Ascending aorta (tissue), 2 donors: ENCODE measurements at places on chromosomes 12 and 14.

- no peak for DNase-seq
These were observed 32.7 kb downstream of the CACNA2D4 start for GRCh38 chr12:1885599-1886245.

- DNase-seq, result no peak
These were observed 203.1 kb upstream of the CNOT2 start for GRCh38 chr12:70040141-70040540.

- DNase-seq, result no peak
These were observed 29.5 kb downstream of the RIMBP2 start for GRCh38 chr12:130686511-130686991.

DNA sequence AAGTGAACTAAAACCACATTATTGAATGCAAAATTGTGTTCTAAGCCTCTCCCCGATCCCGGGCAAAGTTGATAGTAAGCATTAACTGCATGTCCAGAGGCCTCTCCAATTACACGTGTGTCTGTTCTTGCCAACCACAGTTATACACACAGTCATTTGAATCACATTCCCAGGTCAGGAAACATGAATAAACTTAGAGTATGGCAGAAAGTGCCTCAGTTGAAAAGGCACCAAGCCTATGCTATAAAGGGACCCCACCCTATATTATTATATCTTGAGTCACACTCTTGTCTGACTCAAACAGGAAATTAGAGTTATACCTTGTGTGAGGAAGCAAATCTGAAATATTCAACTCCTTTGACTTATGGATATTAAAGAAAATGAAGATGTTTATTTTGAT lies 128.3 kb upstream of the STXBP6 start:
- DNase-seq, result no peak

DNA sequence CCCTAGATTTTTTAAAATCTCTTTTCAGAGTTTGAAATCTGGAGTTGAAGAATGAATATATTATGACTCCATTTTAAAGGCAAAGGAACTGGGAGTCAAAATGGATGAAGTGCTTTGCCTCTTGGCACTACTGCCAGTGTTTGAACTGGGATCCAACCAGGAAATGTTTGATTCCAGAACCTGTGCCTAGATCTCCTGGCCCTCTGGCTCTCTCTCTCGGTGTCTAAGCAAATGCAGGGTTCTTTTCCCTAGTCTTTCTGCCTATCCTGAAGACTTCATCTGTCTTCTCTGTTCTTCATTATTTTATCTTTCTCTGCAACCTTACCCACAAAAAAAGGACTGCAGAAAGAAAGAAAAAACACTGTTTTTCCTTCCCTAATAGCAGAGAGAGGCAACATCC lies 17.0 kb downstream of the BTG1 start:
- no peak for DNase-seq

DNA sequence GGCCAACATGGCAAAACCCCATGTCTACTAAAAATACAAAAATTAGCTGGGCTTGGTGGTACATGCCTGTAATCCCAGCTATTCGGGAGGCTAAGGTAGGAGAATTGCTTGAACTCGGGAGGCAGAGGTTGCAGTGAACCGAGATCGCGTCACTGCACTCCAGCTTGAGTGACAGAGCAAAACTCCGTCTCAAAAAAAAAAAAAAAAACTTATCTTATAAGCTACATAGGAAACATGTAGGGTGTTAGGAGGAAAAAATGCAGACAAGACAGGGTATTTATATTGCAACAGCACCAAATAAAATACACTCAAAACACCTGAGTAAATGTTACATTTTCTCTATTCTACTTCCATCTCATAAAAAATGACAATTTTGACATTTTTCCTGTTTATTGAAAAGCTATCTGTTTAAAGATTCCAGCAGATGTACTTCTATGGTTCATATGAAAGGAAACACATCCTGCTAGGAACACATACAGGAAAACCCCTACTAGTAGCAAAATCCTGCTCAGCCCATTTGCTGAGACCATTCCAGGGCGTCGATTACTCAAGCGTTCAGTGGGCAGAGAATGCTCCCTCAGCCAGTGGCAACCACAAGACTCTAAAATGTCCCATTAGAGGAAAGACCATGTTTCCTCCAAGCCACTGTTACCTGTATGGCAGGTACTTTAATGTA lies 19.7 kb downstream of the CORO1C start:
- no peak for DNase-seq

DNA sequence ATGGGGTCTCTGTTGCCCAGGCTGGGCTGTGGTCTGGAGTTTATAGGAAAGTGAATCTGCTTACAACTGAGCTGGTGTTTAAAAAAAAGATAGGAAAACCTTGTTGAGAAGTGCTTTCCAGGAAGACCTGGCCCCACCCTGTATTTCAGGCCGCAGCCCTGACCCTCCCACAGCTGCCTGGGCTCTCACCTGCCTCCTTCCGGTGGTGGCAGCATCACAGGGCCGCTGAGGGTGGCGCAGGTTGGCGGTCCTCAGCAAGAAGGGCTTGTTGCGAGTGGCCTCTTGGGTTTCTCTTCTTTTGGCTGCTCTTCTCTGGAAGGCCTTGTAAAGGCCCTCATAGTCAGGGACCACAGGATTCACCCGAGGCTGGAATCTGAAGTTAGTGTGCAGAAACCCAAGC lies 7.7 kb downstream of the FAM161B start:
- no peak for DNase-seq

DNA sequence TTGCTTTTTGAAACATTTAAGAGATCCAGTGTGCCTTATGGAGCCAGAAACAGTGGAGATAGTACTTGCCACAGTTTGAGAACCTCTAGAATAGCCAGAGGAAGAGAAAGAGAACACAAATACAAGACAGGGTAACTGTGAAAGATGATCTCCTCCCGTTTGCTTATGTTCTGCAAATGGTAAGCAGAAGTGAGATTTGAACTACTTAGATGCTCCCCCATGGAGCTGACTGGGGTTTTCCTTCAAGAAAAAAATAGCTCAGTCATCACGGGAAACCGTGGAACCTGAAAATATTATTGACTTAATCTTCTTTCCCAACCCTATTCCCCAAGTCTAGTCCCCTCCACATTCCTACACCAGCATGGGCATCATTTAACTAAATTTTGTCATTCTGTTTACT lies 87.1 kb downstream of the KIF21A start:
- DNase-seq, result no peak

DNA sequence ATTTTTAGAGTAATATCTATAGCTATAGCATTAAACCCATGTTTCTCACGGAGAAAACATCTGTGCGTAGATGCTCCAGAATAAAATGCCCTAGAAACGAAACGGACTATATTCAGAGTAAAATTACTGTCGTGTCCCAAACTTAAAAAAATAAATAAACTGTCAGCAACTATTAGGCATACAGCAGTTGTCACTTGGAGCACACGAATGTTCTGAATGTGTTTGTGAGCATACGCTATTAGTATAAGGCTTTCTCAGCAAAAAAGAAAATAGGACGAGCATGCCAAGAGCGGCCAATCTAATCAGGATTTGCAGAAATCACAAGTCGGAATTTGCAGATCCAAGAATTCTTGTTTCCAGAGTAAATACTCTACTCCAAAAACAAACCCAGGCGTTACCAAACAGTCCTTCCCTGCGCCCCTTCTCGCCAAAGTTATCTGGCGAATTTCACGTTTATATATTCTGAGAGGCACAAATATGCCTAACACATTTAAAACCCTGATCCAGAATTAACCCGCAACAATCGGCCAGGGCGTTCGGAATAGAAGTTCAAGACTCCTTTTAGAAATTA lies 836 bp downstream of the PTPN21 start:
- no peak for DNase-seq

DNA sequence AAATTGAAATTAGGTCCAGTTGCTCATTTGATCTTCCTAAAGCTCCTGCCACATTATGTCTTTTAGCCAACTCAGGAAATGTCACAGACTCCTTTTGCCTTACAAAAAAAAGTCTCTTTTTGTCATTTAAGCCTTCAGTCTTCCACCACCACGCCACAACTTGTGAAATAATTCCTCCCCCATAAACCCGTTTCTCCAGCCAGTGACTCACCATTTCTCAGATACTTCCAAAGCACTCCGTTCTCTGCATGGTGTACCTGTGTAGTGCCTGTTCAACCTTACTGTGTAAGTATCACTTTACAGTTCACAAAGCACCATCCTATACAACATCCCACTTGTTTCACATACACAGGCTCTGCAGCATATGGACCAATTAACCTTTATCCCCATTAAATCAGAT lies 139.5 kb upstream of the AEBP2 start:
- DNase-seq, result no peak

- DNase-seq, result no peak
These were observed 41.7 kb downstream of the ZCRB1 start for GRCh38 chr12:42284157-42284556.

GRCh38 chr14:74886001-74886400 lies 4.3 kb downstream of the DLST start:
- no peak for DNase-seq

DNA sequence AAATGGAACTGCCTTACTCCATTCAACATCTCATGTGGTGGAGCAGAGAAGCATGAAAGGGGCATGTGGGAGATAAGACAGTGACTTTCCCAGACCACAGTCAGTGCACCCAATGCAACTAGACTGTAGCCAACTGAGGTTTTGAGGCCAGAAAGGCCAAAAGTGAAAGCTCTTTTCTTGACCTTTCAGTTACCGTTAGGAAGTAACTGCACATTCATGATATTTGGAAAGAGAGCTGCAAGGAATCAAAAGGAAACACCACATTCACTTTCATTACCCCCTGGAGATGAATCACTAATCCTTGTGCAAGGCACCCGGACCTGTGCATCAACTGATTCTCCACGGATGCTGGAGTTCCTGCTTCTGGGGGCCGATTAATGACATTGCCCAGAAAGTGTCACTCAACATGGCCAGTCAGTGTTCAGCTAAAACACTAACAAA lies 72.9 kb upstream of the ELK3 start:
- no peak for DNase-seq

DNA sequence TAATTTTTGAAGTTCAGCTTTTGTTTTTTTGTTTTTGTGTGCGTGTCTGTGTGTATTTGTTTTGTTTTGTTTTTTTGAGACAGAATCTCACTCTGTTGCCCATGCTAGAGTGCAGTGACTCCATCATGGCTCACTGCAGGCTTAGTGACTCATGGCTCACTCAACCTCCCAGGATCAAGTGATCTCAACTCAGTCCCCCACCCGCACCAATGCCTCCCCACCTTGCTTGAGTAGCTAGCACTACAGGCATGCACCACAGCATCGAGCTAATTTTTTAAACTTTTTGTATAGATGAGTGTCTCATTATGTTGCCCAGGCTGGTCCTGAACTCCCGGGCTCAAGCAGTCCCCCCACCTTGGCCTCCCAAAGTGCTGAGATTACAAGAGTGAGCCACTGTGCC lies 981.4 kb downstream of the BCL11B start:
- no peak for DNase-seq

DNA sequence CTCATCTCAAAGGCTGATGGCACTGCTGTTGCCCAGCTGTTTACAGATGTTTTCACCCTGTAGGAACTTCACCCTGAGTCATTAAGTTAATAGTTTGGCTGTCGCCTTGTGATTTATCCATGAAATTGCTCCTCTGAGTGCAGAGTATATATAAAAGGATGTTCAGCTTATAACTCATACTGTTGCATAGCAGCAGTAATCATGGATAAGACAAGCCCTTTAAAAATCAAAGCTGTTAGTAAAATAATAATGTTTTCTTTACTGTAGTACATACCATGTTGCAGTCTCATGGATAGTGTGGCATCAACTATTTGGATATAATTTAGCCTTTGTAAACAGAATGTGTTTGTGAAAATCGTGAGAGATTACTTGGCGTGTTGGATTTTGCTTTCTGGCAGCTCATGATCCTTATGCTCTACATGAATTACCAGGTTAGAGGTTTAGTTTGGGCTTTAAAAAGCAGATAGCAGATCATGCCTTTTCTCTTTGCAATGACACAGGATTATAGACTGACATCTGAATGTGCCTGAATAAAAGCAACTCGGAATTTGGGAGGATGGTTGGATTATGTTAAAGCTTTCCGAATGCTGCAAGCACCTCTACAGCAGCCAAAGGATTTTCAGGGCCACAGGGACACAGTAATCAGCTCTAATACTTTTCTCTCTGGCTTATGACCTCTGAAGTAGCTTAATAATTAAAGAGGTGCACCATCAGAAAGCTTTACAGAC lies 279.7 kb upstream of the ATP2B1 start:
- no peak for DNase-seq

DNA sequence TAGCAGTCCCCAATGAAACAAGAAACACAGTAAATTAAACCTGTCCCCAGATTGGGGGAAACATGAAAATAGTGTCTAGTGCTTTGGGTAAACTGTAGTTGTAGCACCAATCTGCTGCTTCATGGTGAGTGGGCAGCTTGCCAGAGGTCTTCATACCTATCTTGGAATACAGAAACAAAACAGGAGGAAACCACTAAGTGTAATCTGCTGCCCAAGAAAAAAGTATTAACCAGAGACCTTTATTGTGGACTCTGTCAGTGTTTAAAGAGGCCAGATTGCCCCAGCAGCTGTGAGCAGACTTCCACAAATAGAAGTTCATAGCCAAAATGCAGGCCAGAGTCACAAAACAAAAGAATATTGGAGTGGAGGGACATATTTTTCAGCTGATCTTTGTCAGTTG lies 2.3 kb downstream of the ISCU start:
- no peak for DNase-seq

DNA sequence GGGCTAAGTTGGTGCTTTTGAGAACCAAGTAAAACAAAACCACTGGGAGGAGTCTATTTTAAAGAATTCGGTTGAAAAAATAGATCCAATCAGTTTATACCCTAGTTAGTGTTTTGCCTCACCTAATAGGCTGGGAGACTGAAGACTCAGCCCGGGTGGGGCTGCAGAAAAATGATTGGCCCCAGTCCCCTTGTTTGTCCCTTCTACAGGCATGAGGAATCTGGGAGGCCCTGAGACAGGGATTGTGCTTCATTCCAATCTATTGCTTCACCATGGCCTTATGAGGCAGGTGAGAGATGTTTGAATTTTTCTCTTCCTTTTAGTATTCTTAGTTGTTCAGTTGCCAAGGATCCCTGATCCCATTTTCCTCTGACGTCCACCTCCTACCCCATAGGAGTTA lies 1.8 kb upstream of the RAB5B start:
- DNase-seq, result no peak
